CD4-positive, alpha-beta T cell treated with Interleukin-10 for 1 hour (primary cell): ENCODE measurements at places on chromosomes 2 and 18.

DNA sequence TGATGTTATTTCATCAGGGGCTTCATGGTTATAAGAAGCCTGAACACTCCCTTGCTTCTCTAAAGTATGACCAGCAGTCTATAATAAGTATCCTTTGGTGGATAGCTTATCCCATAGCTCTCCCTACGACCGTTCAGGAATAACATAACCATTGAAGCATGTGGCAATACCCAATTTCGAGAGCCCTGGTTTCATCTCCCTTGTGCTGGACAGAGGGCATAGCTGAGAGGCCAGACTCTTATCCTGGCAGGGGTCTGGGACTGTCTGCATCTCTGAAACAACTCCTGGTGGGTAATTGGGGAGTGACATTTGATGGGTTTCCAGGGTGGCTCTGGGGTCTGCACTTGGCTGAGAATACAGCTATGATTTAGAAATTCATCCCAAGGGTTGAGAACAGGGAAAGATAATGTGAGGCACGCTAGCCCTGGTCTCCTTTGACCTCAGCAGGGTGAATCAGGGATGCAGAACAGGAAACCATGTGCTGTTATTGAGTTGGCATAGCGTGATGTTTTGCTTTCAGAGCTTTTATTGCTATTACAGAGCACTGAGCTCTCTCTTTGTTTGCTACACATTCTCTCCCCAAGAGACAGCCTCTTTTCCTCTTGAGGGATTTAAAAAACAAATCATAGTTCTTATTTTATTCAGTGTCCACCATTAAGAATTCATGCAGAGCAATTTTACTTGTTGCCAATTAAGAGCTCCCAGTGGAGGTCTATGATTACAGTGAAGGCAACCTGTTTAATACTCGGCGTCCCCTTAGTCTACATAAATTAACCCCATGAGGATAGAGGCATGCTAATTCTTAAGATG lies 274.5 kb downstream of the NCKAP5 start:
- no peak for DNase-seq

- no peak for DNase-seq
These were observed 346.9 kb downstream of the DYSF start for GRCh38 chr2:71800106-71800809.

DNA sequence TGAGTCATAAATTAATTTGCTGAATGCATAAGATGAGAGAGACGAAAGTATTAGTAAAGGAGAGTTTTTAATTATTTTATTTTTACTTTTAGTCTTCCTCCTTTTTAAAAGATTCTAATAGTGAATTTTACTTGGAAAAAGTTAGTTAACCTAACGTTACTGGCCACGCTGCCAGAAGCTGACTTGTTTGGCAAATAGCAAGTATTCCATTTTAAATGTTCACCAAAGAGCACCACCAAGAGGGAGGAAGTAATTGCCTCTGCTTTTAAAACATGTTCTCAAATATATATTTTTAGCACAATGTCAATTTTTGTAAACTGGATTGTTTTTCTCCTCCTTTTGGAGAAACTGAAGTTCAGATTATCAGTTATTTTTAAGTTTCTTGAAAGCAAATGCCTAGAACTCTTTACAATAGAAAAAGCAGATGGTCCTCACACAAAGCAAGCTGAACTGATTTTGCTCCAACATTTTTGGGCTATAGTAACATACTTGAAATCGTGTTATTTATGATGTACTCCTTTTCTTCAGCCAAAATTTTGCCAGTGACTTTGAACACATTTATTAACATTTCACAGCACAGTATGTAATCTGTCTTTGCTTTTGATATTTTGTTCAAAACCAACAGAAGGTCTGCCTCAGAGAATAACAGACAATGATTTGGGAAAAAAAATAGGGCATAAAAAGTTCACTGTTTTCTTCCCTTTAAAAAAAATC lies 1311.0 kb upstream of the FAM98A start:
- DNase-seq = no peak

GRCh38 chr2:18647731-18648130 lies 58.4 kb upstream of the NT5C1B start:
- DNase-seq = no peak

DNA sequence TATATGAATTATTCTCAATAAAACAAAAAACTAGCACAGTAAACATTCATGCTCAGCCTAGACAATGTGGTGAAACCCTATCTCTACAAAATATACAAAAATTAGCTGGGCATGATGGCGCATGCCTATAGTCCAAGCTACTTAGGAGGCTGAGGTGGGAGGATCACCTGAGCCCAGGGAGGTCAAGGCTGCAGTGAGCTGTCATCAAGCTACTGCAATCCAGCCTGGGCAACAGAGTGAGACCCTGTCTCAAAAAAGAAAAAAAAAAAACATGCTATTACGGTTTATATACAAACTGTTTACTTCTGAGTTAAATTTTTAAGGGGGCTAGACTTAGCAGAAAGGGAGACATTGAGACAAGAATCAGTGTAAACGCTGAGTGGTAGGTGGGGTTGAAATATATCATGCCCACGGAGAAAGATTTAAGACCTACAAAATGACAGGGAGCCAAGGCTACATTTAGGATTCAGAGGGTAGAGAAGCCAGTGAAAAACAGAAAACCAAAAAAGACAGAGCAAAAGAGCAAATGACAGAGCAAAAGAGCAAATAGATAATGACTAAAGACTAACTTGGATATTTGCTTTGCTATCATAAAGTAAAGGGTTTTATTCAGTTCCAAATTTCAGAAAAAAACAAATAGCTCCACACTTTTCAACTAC lies 7.5 kb downstream of the TTC32 start:
- DNase-seq = no peak

DNA sequence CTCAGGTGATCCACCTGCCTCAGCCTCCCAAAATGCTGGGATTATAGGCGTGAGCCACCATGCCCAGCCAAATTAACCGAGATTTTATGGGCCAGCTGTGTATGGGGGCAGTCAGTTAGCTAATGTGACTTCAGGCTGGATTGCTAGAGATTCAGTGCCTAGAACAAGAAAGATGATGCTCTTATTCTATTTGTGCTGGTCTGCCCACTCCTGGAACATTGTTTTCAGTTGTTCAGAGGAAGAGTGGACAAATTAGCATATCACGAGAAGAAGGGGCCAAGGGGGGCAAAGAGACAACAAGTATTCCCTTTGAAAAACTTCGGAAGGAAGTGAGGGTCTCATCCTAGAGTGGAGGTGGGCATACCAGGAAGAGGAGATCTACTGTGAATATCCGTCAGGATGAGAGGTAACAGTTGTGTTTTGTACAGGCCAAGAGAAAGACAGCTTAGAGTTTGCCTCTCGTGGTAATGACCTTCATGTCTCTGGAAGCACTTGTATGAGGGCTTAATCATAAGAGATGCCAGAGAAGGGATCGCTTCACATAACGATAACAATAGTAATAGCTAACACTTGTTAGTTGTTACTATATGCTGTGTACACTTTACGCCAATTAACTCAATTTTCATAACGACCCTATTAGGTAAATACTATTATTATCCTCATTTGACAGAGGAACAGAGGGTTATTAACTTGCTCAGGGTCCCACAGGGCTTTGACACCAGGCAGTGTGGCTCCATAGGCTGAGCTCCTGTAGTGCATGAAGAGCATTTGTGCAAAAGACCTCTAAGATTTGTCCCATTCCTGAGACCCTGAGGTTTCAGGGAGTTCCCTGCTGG lies 138.3 kb downstream of the DDX1 start:
- DNase-seq = no peak

DNA sequence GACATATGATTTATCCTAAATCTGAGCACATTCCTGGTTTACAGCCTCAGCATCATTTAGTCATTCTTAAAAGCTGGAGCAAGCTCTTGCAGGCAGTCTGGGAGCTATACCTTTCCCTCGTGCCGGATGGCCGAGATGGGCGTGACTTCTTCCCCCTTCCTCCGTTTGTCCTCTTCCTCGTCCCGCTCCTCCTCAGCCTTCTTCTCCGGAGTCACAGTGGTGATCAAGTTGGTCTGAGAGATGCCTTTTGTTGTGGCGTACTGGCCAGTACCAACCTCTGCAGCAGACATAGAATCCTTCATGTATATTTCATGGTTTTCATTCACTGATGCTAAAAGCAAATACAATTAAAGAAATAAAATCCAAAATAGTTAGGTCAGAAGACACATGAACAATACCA lies 124.1 kb upstream of the ZBTB14 start:
- no peak for DNase-seq

DNA sequence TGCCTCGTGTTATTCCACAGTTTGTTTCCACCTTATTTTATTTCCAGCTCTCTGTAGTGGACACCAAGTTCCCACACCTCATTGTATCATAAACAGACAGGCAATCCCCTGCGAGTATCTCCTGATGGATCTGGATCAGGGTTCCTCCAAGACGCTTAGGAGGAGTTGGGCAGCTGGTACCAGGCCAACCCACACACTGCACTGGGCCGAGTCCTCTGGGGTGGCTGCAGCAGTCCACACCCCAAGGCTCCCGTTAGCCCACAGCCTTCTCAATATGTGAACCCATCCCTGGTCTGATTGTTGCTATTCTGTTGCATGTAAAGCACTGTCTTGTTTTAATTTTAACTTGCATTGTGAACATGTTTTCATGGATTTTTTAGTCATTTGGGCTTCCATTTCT lies 178.8 kb upstream of the RAB6C start:
- DNase-seq = no peak

- no peak for DNase-seq
These were observed 552.8 kb downstream of the BCL11A start for GRCh38 chr2:60000686-60001085.

GRCh38 chr2:129548880-129549279 lies 430.6 kb upstream of the RAB6C start:
- no peak for DNase-seq

DNA sequence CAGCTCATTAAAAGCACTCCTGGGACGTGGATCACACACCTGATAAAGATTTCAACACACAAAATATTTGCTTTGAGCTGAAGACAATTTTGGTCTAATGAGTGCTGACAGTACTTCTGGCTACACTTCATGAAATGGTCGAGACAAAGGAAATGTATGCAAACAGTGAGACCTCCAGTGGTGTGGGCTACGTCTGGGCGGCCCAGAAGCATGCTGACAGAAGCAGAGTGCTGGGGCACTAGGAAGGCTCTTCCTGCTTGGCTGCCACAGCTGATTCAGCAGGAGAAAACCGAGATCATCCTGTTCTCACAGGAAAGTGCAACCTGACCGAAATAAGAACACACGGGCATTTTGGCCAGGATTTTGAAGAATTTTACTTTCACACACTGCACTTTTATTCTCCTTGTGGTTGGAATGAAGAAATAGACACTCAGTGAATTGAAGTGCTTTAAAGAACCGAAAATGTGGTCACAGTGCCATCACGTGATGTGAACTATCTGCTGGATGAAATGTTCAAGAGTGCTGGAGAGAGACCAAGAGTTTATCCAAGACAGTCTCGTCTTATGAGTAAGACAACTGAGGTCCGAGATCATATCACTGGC lies 149.5 kb downstream of the CCBE1 start:
- DNase-seq = no peak

- DNase-seq = no peak
These were observed 254.0 kb downstream of the CALCRL start for GRCh38 chr2:187194049-187194448.

DNA sequence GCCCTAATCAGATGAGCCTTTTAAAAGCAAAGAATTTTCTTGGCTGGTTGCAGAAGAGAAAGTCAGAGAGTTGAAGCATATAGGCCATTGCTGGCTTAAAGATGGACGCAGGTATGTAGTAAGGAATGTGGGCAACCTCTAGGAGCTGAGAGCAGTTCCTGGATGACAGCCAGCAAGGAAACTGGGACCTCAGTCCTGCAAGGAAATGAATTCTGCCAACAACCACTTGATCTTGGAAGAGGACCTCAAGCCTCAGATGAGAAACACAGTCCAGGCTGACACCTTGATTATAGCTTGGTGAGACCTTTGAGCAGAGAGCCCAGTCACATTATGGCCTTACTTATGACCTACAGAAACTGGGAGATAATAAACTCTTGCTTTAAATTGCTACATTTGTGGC lies 15.7 kb downstream of the PHOSPHO2 start:
- DNase-seq = no peak

- DNase-seq = no peak
These were observed 101.2 kb downstream of the ZNF519 start for GRCh38 chr18:14031053-14031452.

DNA sequence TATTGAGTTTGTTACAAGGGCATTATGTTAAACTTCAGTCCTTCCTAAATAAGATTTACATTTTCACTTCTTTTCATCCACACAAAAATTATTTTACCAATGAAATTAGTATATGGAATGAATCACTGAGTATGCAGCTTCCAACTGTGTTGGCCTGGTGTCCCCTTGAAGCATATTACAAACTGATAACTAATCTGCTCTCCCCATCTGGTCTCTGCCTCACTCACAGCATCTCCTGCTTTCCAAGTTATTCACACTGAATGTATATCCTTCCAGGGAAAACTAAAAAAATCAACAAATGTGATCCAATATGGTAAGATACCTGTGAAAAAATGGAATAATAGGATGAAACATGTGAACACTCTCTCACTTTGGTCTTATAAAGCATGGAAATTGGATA lies 90.0 kb upstream of the NYAP2 start:
- no peak for DNase-seq

DNA sequence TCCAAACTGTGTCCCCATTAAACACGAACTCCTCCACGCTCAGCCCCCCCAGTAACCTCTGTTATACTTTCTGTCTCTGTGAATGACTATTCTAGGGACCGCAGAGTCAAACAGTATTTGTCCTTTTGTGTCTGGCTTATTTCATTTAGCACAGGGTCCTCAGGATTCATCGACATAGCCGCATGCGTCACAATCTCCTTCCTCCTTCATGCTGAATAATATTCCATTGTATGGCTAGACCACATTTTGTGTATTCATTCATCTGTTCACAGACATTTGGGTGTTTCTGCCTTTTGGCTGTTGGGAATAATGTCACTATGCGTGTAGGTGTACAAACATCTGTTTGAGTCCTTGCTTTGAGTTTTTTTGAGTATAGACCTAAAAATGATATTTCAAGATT lies 80.9 kb downstream of the SH3RF3 start:
- DNase-seq = no peak

- DNase-seq = no peak
These were observed 157.1 kb upstream of the SCN7A start for GRCh38 chr2:166651080-166651675.

GRCh38 chr2:31008561-31009114 lies 129.6 kb downstream of the GALNT14 start:
- DNase-seq = no peak
